ENCODE measurements at places on chromosomes 4 and X.

GRCh38 chrX:1412551-1413161, 20.7 kb upstream of the SLC25A6 start:
- no peak for DNase-seq

DNA sequence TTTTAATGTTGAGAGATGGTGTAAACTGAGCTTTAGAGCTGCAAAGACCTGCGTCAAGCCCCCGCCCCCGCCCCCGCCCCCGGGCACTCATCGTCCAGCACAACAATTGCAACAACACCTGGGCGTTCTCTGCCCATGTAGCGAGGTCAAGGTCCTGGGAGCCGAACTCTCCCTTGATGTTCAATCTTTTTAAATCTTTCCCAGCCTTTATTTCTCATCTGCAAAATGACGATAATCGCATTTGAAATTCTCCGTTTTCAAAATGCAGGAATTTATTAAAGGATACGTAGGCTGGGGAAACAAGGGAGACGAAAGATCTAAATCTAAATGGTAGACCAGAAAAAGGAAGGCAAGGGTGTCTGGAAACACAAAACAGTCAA, 648 bp upstream of the MSMO1 start:
- DNase-seq: peak; percentile 19

- no peak for DNase-seq
Observed at GRCh38 chrX:1027133-1027532, 185.3 kb downstream of the CRLF2 start.

GRCh38 chr4:791252-791897, 34.6 kb downstream of the CPLX1 start:
- no peak for DNase-seq

GRCh38 chr4:115229873-115230272, 116.5 kb upstream of the NDST4 start:
- no peak for DNase-seq

GRCh38 chr4:138329506-138330070, 87.4 kb upstream of the SLC7A11 start:
- no peak for DNase-seq

DNA sequence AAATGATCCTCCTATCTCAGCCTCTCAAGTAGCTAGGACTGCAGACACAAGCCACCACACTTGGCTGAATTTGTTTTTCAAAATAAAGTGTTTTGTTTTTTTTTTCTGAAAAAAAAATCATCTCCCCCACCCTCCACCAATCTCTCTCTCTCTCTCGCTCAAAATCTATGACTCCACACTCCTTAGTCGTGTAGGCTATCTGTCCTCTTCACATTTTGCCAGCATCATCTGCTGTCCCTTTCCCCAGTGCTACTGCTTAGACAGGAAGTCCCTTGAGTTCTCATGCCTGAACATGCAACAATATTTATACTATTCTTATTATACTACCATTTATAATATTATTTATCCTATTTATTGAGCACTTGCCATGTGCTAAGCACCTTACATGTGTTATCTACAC, 80.7 kb upstream of the TMEM164 start:
- DNase-seq: no peak

- no peak for DNase-seq
Observed at GRCh38 chr4:971666-972500, 1.5 kb downstream of the DGKQ start.

GRCh38 chr4:175531405-175532091, 280.5 kb downstream of the GPM6A start:
- DNase-seq: no peak

DNA sequence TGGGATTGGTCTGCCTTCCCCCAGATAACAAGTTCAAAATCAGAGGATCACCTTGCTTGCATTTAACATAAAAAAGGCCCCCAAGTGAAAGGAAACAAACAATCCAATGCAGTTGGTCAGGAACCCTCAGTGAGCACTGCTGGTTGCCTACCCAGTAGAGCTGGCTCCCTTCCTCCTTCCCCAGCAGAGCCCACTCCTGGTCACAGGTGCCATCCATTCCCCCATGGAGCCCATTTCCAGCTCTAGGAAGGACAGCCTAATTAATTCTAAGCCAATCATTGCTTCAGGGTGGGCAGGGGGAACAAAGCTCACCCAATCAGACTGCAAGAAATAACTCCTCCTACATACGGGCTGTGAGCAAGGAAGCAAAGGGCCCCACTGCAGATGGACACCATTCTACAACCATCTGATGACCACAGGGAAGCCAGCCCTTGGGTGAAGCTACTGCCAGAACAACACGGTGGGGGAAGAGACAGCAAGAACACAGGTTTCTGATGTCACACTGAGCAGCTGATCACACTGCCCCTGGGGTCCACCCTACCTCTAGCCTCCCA, 86.5 kb downstream of the SH3KBP1 start:
- no peak for DNase-seq

DNA sequence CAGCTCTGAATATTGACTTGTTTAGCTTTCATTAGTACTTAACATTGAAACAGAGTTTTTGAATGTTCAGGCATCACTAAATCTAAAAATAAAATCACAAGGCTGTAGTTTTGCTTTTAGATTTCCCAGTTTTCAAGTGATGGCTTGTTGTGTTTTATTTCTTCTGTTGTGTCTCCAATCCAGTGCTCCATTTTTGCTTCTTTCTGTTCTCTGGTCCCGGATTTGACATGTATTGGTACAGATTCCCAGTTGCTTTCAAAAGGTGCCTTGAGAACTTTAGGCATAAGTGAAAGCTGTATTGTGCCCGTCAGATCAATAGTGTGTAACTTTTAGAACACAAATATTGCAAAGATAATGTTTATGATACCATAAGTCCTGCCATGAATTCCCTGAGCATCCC, 53.2 kb downstream of the ARHGAP10 start:
- DNase-seq: no peak

DNA sequence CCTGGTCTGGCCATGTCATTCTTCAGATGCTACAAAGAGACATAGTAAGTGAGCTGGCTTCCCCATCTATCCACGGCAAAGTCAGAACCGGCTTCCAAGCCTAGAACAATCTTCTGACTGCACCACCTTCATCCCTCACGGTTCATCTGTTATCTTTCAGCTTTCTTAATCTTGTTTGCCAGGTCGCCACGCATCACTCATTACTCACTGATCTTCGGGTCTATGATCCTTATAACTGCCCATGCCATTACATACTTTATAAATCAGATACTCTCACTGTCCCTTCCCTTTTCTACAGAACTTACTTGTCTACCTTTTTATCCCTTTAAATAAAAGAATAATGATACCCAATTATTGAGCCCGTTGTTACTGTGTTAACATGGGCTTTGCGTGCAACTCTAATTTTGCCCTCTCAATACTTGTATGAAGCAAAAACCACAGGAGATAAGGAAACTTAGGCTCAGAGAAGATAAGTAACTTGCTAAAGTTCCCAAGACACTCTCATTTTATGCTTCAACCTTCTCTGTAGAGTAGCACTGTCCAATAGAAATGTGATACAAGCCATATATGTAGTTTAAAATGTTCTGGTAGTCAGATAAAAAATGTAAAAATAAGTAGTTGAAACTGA, 171.7 kb downstream of the AMELX start:
- no peak for DNase-seq

GRCh38 chr4:44425614-44426208, 22.9 kb downstream of the KCTD8 start:
- no peak for DNase-seq

DNA sequence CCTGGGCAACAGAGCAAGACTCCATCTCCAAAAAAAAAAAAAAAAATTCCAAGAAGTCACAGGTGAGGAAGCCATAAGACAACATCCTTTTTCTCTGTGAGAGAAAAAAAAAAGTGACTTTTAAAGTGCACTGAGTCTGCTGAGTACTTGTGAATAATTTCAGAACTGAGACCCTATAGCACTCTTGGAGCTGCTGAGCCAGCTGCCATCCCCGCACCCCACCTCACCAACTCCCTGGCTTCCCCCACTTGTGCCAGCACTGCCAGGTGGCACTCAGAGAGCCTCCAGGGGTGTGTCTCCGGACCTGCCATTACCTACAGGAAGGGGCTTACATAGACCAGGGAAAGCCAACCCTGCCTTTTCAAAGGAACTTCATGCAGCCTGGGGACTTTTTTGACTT, 39.2 kb upstream of the HS3ST1 start:
- DNase-seq: no peak

GRCh38 chrX:69031181-69031580, 134.1 kb downstream of the PJA1 start:
- no peak for DNase-seq
